ENCODE measurements at places on chromosomes 6 and 20. TPM values are rescaled to one million over a fixed set of nuclear protein-coding genes. Genes with fewer than 3 reads are reported as not detected.

- peak overlapping the region; percentile 14 for H3K27ac ChIP-seq
- H3K27me3 ChIP-seq, result no peaks in the 10 kb centered on the region
- H3K36me3 ChIP-seq, result no peaks in the 10 kb centered on the region
- peaks cover 75% of the 10 kb centered on the region for H3K4me1 ChIP-seq
Measured at GRCh38 chr6:22825210-22825609, 255.8 kb downstream of the HDGFL1 start.

DNA sequence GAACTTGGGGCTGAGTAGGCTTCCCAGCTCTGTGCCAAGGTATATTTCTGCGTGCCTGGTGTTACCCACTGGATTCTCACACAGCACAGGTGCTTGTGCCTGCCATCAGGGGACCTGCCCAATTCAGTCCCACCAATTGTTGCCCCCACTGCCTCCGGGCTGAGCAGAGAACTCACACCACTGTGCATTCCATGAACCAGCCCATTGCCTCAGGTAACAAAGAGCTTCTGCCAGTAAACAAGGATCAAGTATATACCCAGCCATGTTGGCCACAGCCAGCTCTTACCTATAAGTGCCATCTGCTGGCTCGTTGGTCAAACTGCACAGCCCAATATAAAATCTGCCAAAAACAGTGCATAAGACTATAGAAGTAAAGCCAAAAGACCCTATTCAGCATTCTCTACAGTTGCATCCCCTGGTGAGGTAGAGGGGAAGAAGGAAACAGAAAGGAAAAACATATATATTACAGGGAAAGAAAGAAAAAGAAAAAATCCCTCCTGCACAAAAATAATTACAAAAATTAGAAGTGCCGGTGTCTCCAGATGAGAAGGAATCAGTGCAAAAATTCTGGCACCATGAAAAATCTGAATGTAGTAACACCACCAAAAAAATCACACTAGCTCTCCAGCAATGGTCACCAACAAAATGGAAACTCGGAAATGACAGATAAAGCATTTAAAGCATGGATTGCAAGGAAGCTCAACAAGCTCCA is 241.4 kb downstream of the IBTK start:
- H3K4me3 ChIP-seq, result no peak overlapping the region
- peaks cover 14% of the 10 kb centered on the region for H3K36me3 ChIP-seq
- DNase-seq, result no peak
- no peaks in the 10 kb centered on the region for H3K27me3 ChIP-seq

- no peak overlapping the region for H3K27ac ChIP-seq
- no peaks in the 10 kb centered on the region for H3K36me3 ChIP-seq
- H3K4me3 ChIP-seq, result no peak overlapping the region
Measured at GRCh38 chr20:43999848-44000247, 85.2 kb downstream of the TOX2 start.

Gene SIRPB1
- total RNA-seq, result 1.1 TPM

Measured in osteocyte (in vitro differentiated cells).